Endothelial cell (in vitro differentiated cells): ENCODE measurements at places on chromosomes 6 and 20.

DNA sequence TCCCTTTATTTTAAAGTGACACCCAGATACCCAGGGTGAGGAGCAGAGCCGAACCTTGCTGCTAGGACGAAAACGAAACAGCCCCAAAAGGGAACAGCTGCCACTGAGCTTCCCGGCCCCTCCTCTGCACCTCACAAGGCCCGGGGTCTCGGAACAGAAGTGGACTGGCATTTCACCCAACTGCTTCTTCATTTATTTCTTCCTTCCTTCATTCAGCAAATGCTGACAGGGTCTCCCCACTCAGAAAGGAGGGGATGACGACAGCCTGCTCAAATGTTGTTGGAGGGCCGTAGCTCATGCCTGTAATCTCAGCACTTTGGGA, 220.3 kb downstream of the PREX1 start:
- DNase-seq = no peak

DNA sequence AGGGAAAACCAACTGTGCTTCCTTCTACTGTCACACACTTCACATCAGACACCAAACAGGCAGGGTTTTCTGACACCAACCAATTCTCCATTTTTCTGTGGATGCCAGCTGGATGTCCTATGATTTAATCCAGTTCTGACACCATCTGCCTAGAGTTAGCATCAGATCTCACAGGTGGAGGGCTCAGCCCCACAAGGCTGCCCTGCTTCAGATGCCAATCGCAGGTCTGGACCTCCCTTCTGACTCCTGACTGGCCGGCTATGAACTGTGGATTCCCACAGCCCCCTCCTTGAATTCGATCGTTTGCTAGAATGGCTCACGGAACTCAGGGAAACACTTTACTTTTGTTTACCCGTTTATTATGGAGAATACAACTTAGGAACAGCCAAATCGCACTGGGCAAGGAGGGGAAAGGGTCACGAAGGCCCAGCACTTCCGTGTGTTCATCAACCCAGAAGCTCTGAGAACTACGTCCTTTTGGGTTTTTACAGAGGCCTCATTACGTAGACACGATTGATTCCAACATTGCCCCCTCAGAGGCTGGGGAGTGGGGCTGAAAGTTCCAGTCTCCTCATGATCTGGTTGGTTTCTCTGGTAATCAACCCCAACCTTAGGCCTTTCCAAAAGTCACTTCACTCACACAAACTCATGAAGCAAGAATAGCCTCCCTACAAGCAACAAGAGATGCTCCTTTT, 25.4 kb upstream of the MAS1 start:
- no peak for DNase-seq

DNA sequence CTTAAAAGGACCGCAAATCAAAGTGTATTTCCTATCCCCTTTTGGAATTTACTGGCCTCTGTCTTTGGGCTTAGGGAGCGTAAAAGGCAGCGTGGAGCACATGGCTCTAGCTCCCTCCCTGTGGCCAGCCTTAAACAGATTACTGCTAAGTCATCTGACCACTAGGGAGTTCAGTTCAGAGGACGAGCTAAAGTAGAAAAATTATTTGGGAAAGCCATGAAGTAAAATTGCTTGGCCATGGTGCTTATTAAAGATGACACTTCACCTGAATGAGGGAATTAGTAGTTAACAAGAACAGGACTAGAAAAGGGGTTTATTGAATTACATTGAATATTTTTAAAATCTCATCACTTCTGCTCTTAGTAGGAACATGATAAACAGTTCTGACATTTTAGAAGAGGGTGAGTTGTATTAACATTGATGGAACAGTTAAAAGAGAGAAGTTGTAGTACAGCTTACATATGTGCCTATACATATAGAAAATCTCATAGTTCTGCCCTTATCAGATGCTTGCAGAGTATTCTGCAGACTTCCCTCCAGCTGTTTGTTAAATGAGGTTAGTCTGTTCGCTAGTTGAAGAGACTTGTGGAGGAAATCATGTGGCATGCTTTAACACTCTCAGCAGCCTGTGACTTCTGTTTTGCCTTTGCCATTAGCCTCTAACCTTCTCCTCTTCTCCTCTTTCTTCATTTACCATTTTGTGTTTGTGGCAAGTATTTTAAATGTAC, 31.2 kb upstream of the MAPK13 start:
- DNase-seq = no peak

DNA sequence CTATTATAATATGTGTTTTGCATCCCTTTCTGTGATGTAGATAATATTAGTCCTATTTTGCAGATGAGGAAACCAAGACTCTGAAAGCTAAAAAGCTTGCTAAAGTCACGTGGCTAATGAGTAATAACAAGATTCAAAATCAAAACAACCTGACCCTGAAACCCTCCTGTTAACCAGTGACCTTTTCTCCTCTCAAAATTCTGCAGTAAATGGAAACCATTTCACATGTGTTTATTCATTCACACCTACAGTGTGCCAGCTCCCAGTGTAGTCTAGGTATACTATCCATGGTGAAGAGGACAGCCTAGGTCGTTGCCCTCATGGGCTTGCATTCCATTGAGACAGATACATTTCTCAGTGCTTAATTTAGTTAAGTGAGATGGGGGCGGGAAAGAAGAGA, 30.6 kb upstream of the PHACTR2 start:
- DNase-seq = no peak

DNA sequence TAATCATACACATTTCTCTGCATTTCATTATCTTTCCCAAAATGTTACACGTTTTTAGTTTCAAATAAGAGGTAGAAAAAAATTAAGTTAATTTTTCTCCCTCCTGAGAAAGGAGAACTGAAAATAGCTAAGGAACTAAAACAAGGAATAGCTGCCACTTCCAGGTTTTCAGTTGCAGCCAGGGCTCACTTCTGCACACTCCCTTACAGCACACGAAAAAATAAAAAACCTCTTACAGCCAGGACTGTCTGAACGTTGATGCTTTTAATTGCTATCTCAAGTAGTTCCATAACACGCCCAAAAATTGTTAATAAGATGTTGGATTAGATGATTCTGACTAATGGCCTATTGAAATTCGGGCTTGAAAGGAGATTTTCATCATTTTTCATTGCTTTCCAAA, 153.7 kb upstream of the THBS2 start:
- DNase-seq = no peak
